CD4-positive, alpha-beta T cell treated with Interleukin-15 for 1 hour (primary cell): ENCODE measurements at places on chromosomes 2 and 18.

GRCh38 chr2:168519534-168520308 lies 63.6 kb downstream of the CERS6 start:
- DNase-seq, result no peak

- peak; percentile 68 for DNase-seq
Observed at GRCh38 chr2:73285159-73285739, 971 bp upstream of the FBXO41 start.

- no peak for DNase-seq
Observed at GRCh38 chr2:158619496-158619895, 162.7 kb downstream of the PKP4 start.

DNA sequence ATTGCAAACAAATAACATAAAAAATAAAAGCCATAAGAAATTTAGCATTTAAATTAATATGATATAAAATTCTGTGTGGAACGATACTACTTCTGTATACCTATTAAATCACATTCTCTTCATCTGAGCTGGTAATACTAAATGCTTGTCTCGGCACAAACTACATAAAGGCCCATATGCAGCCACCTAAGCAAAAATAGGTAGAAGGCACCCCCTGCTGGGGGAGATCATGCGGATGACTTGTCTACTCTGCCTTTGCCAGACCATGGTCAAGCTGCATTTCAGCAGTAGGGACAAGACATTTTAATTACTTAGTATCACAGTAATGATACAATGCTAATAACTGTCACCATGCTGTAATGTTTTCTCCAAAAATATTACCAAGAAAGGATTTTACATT lies 108.0 kb downstream of the CDH19 start:
- DNase-seq, result no peak

GRCh38 chr2:11647834-11648600 lies 22.0 kb downstream of the NTSR2 start:
- DNase-seq, result no peak

GRCh38 chr2:60806988-60807681 lies 51.1 kb downstream of the PAPOLG start:
- DNase-seq, result peak; percentile 33

GRCh38 chr2:123958011-123958410 lies 67.1 kb upstream of the CNTNAP5 start:
- no peak for DNase-seq

- DNase-seq, result no peak
Observed at GRCh38 chr2:151796774-151797173, 31.4 kb downstream of the ARL5A start.

DNA sequence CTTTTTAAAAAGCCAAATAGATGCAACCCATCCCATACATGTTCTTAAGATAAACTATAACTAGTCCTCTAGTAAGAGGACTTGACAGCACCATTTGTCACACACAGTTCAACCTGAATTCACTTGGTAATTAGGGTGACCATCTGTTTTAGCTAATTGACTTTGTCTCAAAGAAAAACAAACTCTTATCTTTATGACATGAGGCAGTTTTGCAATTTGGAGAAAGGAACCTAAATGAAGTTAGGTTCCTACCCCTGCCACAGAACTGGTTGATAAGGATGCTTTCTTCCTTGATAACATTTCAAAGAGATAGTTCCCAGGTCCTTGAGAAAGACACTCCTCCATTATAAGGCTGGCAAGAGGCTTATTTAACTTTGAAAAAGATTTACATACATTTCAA lies 57.4 kb upstream of the LRRTM1 start:
- no peak for DNase-seq

- no peak for DNase-seq
Observed at GRCh38 chr2:195610717-195611116, 46.3 kb upstream of the SLC39A10 start.

DNA sequence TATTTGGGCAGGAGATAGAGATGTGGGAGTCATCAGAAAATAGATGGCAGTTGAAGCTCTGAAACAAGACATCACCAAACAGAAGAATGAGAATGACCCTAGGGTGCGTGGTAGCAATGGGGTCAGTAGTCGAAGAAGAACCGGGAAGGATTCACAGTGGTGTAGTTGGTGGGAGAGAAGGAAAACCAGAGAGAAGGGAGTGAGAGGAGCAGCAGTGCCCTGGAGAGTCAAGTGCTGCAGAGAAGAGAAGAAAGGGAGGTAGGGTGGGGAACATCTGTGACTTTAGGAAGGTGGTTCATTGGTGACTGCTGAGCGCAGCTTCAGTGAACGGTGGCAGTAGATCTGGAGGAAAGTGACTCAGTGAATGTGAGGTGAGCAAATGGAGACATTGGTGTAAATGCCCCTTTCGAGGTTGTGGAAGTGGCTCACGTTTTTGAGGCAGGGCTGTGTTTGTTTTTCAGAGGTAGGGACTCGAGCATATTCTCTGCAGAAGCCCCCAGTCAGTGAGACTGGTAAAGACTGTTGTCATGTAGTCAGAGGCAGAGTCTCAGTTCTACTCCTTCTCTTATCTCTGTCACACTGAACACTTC lies 36.4 kb downstream of the CDC42EP3 start:
- DNase-seq, result no peak

DNA sequence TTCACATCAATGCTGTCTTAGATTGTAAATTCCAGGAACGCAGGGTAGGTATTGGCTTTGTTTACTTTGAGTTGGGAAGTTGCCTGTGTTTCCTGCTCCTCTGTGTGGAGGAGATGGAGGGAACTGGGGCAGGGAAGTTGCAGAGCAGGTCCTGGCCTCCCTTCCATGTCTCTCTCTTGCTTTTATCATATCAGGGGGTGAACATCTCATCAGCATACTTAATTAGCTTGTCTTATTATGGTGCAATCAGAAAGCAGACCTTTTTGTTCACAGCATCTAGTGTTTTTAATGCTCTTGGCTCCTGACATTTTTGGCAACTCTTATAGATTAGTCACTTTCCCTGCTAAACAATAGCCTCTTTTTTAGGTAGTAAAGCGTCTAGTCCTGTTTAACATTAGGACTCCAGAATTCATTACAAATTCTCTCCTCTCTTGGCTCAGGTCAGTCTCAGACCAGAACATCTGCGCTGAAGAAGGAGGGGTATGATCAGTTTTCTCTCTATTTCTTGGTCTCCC lies 11.5 kb upstream of the DIPK1C start:
- no peak for DNase-seq

- DNase-seq, result no peak
Observed at GRCh38 chr2:70692256-70692655, 75.7 kb downstream of the ADD2 start.

GRCh38 chr2:68236103-68236734 lies 16.1 kb downstream of the PPP3R1 start:
- no peak for DNase-seq

DNA sequence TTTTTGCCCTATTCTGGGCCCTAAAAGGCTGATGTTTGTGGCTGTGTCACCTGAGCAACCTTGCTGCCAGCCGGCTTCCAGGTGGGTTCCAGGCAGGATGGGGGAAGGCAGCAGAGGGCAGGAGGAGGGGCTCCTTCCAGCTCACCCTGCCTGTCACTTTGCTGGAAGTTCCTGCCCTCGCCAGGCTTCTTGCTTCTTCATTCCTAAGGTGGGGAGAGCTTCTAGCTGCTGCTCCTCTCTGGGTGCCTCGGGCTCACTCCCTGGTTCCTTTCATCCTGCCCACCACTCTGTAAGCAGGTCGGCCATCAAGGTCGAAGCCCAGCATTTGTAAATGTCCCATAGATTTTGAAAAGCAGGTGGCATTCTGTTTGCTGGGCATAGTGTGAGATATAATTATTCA lies 249.4 kb upstream of the HS6ST1 start:
- DNase-seq, result no peak
